Iris pigment epithelial cell (primary cell): ENCODE measurements at places on chromosomes 5 and 9.
A peak's percentile ranks its signal among the peaks of the same experiment; 100 is the strongest.

DNA sequence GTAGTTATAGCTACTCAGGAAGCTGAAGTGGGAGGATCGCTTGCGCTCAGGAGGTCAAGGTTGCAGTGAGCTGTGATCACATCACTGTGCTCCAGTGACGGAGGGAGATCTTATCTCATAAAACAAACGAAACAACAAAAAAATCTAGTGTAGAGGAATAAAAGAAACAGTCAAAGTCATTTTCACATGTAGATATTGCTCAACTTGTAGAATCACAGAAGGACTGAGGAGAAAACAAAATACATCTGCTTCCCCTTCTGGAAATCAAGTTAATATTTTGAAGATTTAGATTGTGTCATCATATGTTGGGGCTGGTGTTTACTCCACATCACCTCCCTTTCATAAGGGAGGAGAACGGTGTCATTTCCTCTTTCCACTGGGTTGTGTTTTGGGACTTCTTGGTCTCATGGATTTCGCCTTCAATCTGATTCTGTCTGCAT, 8.2 kb upstream of the SLC46A2 start:
- peak; percentile 6 for DNase-seq

- DNase-seq, result no peak
These were observed 184.2 kb downstream of the FANCC start for GRCh38 chr9:95133325-95133705.

- DNase-seq, result no peak
These were observed 1.5 kb downstream of the WHRN start for GRCh38 chr9:114503522-114504340.

DNA sequence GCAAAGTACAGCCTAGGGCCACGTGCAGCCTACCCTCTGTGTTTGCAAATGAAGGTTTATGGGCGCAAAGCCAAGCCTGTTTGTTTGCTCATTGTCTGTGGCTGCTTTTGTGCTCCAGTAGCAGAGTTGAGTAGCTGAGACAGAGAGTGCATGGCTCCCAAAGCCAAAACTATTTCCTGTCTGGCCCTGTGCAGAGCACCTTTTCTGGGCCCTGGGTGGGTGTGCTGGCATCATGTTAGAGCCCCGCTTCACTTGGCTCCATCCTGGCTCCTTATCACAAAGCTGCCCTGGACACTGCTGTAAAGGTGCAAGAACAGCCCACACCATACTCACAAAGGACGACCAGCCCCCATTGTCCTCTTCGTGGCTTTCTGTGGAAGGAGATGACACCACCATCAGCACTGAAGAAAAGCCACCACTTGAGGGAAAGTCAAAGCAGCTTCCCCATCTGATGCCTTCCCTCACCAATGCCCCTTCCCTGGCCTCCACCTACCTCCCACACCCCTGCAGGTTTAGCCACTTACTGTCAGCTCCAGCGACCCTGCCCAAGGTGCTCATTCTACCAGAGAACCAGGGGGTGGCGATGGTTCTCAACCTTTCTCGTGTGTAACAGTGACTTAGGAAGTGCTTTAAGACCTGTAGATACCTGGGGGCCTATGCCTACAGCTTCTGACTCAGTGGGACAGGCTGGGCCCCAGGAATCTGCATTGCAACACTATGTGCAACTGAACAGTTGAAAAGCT, 23.4 kb downstream of the LCP2 start:
- peak; percentile 2 for DNase-seq

- peak; percentile 81 for DNase-seq
These were observed at the start of gene NDFIP1 for GRCh38 chr5:142108432-142109330. Gene NDFIP1 (plus strand): TSS chr5:142108779. CDS start chr5:142108975, 196 bp downstream.

DNA sequence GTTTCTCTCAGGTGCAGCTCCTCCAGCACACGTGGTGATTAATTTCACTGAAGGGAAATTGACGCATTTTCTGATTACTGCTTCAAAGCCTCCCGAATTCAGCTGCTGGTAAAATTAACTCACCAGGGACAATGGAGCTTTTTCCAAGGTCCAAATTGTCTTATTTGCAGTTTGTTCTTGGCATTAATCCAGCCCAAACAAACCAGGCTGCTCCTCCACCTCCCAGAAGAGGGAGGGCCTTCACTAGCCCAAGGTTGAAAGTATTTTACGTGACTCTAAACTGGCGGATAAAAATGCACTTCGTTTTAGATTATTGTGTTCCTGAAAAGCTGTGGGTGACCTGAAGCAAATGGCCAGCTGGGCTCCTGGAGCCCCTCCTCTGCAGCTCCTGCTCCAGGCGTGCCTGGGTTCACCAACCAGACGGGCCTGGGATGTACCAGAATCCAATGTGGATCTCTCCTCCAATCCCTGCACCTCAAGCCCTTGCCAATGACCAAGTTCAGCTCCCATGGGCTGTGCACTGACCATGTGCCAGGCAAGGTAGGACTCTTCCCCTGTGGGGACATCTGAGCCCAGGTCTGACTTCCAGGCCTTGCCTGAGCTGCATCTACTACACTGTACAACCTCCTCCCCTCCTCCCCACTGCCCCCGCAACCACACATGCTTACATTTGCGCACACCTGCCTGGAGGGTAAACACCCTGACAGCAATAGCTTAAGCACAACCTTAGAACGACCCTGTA, 193.4 kb downstream of the CDK5RAP2 start:
- peak; percentile 71 for DNase-seq

GRCh38 chr5:35058374-35058788, 10.6 kb upstream of the AGXT2 start:
- DNase-seq, result no peak

DNA sequence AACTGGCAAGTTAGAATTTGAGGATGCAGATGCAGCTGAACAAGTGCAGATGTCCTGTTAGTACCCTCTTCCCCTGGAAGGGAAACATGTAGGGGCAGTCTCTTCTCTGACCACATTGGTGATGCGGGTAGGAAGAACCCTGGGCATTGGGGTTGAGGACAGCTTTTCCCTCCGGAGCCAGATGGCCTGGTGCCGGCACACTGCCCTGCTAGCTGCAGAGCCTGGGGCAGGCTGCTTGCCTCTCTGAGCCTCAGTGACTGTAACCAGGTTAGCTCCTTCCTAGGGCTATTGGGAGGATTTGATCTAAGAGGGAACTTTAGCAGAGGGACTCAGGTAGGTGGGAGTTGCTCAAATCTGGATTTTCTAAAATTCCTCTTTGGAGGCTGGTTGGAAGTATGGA, 148.4 kb downstream of the HSPA4 start:
- DNase-seq, result no peak

- no peak for DNase-seq
These were observed 45.0 kb upstream of the SV2C start for GRCh38 chr5:76038212-76038611.

GRCh38 chr9:6098431-6098830, 83.0 kb upstream of the RANBP6 start:
- peak; percentile 52 for DNase-seq

DNA sequence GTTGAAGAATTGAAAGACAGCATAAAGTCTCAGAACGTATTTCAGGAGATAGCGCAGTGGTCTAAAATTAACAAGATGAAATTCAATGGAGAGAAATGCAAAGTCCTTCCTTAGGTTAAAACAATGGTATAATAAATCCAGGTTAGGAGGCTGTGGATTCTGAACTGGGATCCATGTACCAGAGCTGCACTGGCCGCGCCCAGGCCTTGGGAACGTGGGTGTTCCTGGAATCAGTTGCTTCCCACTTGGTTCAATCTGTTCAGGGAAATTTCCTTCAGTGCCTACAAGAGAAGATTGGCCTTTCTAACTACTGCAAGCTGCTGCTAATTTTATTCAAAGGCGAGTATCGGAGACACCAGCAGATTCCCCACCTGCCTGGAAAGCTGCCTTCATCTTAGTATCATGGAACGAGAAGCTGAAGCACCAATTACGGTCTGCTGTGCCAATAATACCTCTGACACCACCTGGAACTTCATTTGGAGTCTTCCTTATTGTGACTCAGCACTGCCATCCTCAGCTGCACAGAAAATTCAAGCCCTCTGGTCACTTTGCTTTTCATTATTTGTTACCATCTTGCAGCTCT, 14.3 kb upstream of the CTNND2 start:
- no peak for DNase-seq

- DNase-seq, result no peak
These were observed 16.2 kb downstream of the ARL15 start for GRCh38 chr5:54294097-54294667.

GRCh38 chr5:175032741-175033151, 308.4 kb downstream of the MSX2 start:
- no peak for DNase-seq

DNA sequence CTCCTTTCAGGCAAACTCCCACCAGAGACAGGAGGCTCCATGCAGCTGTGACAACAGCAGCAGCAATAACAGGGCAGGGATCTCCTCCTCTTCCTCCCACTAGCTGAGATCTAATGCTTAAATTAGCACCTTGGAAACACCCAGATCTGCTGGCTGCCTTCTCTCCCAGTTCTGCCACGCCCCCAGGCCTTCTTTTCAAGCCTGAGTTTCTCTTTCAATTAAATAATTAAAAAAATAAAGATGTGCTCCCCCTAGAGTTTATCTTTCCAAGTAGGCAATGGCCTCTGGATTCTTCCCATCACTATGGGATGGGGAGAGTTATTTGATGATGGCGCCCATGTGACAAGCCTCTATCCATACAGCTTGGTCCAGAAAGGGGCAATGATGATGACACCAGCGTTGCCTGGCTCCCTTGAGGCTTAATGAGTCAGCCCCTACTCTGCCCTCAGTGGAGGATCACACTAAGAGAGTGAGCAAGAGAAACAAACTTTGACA, 3.8 kb downstream of the FAM219A start:
- DNase-seq, result peak; percentile 80

GRCh38 chr5:9513827-9514226, 32.0 kb downstream of the SEMA5A start:
- peak; percentile 42 for DNase-seq

GRCh38 chr9:89849096-89849495, 244.3 kb downstream of the GADD45G start:
- DNase-seq, result no peak

GRCh38 chr9:22682536-22682935, 235.9 kb downstream of the DMRTA1 start:
- no peak for DNase-seq

DNA sequence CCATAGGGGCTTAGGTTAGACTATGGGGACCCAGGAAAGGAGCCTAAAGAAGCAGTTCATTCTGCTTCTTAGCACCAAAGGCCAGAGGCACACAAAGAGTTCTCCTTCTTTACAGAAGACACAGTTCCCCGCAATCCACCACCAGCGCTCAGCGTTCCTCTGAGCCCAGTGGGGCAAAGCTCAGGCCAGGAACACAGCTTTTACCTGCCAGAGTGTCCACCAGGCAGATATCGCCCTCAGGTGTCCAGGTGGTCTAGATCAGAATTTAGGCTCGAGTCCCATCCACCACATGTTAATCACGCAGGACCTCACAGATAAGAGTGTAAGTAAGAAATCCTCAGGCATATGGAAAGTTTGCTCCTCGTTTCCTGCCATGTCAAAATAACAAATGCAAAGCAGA, 53.0 kb downstream of the UBE2QL1 start:
- DNase-seq, result no peak

GRCh38 chr5:170424629-170425028, 35.5 kb upstream of the KCNMB1 start:
- DNase-seq, result no peak

- no peak for DNase-seq
These were observed 78.1 kb upstream of the DAP start for GRCh38 chr5:10839118-10839517.

DNA sequence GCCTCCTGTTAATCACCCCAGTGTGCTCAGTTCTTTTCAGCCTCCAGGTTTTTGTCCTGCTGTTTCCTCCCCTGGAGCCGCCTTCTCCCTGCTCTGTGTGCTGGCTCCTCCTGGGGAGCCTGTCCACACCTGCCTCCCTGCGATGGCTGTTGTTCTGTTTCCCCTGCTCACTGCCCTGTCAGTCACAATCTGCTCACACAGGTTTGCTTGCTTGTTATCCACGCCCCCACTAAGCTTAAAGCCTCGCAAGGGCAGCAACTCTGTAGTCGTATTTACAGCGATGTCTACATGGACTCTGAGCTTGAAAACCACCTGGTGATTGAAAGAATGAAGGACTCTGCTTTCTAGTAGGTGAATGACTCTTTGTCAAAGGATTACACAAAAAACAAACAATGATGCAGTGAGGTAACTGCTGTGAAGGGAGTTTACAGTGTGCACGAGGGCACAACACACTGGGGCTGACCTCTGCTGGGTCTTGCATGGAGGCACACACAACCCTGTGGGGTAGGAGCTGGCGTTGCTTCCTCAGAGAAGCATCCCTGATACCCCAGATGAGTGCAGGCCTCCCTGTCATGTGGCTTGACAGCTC, 39.6 kb upstream of the TEX48 start:
- DNase-seq, result no peak

GRCh38 chr5:176770431-176770830, 39.9 kb upstream of the UNC5A start:
- DNase-seq, result no peak

DNA sequence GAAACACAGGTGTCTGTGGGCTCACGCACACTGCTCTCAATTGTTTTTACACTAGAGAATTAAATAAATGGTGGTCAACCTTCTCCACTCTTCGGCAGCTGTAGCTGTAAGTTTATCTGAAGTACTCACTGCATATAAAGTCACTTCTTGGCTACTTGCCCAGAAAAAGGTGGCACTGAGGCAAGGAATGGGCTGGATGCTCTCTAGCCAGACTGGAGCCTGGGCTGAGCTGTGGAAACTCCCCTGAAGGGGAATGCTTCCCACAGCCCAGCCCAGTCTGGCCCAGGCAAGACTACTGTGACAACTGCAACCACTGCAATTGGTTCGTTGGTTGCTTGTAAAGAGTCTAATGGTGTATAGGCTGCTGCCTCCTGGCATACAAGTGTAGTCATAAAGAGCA, 4.5 kb downstream of the LEAP2 start:
- DNase-seq, result peak; percentile 63

DNA sequence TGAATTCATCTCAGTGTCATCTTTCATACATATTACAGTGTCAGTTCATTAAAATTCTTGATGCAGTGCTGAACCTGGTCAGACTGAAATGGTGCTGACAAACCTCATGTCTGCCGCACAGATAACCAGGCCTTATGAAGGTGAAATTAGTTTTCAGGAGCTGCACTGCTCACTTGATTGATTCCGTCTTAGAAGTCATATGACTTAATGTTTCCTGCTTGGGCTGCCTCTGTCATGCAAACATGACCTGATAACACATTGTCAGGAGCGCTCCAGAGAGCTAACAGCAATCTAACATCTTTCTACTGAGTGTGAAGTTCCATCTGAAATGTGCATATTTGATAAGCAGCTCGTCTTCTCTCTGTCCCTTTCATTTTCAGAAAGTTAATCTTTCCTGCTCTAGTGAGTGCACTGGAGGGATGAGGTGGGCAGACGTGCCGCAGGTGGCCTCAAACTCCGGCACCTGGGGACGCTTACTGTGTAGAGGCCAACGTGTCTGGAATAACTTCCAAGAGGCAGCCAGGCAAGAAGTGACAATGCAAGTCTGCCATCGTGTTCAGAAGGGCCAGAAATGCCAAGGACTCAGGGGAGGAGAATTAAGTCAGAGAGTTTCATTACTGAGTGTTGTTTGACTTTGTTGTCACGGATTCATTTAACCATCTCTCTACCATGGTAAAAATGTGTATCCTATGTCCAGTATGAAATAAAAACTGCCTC, 592.1 kb downstream of the TLE1 start:
- DNase-seq, result no peak

GRCh38 chr5:167952278-167952995, 339.0 kb upstream of the WWC1 start:
- DNase-seq, result no peak

GRCh38 chr5:30034870-30035269, 1158.6 kb upstream of the CDH6 start:
- DNase-seq, result no peak
